Stimulated activated CD8-positive, alpha-beta memory T cell treated with anti-CD3 and anti-CD28 coated beads, Interleukin-15, amount 100 ng/mL, for 24 hours (primary cell): ENCODE measurements at places on chromosomes 1 and 21.

GRCh38 chr1:160024195-160024905 is 7.4 kb downstream of the PIGM start:
- DNase-seq = no peak

- DNase-seq = no peak
Measured at GRCh38 chr1:212430955-212431394, 1.7 kb upstream of the NENF start.

DNA sequence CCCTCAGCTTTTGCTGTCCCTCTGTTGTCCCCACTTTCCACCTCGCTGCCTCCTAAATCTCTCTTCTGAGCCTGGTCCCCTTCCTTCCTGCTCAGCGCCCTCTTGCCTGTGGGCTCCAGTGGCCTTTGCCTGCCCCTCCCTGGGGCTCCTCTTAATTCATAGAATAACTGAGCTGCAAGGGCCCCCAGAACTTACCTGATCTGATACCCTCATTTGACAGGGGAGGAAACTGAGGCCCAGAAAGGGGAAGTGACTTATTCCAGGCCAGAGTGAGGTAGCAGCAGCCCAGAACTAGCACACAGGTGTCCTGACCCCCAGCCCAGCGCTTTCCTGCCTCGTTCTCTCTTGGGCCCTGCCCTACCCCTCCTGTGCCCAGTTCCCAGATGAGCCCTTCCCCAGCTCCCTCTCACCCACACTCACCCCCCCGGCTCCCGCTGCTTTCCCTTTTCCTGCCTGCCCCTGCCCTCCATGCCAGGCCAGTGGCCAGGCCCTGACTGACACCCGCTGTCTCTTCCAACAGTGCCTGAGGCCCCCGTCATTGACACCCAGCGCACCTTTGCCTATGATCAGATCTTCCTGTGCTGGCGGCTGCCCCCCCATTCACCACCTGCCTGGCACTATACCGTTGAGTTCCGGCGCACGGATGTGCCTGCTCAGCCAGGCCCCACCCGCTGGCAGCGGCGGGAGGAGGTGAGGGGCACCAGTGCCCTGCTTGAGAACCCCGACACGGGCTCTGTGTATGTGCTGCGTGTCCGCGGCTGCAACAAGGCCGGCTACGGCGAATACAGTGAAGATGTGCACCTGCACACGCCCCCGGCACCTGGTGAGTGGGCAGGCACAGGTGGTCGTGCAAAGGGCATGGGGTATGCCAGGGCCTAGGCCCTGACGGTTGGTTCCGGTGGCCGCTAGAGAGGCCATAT is 5.7 kb downstream of the TRIM46 start:
- DNase-seq = no peak

DNA sequence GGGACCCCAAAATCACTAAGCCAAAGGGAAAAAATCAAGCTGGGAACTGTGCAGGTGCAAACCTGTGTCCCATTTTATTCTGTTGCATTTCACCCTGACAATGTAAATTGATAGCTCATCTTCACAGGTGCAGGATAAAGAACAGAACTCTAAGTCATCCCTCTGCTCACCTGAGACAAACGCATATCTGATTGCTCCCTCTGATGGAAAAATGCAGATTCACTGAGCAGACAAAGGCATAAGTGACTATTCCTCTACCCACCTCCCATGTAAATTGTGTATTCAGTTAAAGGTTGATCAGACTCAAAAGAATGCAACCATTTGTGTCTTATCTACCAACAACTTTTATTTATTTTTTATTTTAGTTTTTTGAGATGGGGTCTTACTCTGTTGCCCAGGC is 644.2 kb downstream of the PTPRU start:
- no peak for DNase-seq

DNA sequence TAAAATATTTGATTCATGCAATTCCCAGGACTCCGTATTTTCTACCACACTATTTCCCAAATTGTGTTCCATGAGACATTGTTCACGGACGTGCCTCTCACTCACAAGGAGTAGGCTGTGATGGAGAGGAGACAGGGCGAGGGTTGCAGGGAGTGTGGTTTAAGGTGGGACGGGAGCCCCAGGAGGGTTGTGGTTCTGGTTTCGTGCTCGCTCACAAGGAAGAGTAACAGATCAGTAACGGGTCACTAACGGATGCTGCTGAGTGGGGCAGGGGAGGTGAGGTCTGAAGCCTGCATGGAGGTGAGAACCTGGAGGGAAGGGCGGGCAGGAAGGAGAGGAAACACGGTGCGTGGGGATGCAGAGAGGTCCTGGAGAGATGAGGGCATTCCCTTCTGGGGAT is 28.8 kb downstream of the TFF3 start:
- no peak for DNase-seq

DNA sequence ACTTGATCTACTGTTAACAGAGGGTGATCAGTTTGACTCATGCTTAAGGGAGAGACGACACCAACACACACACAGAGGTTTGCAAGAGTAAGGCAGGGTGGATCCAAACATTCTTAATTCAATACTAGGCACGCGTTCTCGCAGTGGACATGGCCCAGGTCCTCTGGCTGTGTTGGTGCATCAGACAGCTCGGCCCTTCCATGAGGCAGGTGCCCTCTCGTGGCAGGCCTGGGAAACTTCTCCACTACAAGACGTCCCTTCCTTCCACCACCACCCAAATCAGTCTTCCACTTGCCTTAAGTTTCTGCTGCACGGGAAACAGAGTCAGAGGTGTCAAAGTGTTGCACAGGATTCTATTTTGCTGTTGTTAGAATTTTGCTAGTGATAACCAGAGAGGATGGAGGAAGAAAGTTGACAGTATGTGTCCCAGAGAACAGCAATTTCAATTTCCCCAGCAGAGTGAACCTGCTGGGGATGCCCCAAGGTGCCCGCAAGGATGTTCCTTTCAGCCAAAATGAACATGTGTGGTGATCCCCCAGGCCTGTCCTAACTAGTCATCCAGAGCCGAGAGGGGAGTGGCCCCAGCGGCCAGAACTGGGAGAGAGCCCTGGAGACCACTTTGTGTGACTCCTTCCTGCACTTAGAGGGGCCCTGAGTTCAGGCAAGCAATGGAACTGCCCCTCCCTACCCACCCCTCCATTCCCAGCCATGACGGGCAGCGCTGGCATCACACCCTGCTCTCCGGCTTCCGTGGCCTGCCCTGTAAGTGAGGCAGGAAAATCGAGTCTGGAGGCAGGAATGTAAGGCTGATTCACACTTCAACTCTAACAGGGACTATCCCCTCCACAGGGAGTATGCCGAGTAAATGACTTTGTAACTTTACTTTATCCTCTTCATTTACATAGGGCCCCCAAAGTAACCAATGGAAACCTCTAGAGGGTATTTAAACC is 34.8 kb downstream of the MX1 start:
- no peak for DNase-seq

GRCh38 chr1:219581344-219581743 is 31.6 kb downstream of the ZC3H11B start:
- DNase-seq = no peak

GRCh38 chr1:15186846-15187151 is 33.3 kb downstream of the TMEM51 start:
- no peak for DNase-seq

- DNase-seq = no peak
Measured at GRCh38 chr1:20740781-20741180, 8.3 kb upstream of the SH2D5 start.

DNA sequence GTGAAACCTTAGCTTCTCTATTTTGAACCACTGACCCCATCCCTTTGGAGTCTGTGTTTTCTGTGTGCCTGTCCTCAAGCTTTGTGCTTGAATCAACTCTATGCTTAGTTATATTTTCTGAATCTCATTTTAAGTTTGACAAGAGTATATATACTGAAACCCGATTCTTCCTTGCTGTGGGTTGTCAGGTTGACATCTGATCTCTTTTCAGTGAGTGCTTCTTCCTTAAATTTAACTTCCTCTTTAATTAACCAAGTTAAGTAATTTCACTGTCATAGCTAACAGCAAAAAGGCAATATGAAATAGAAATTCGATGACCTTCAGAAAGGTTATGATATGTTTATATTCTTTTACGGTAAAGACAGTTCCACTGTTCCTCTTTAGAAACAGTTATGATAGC is 69.4 kb downstream of the C1orf21 start:
- no peak for DNase-seq

DNA sequence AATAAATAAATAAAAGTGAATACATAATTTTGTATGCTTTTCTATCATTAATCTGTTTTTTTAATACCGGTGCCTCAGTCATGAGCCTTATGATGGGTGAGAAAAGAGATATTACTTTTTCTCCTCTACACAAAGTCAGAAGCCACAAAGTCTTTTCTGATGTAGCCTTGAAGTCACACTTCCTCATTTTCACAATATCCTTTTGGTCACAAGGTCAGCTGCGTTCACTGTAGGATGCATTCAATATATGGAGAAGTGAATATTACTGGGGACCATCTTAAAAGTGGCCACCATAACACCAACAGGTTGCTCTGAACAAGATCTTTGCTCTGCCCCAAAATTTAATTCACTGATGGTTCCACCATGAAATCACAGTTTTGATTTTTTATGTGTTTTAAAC is 83.3 kb upstream of the TNR start:
- DNase-seq = no peak
